ENCODE measurements at places on chromosomes 2 and 18. TPM values are rescaled to one million over a fixed set of nuclear protein-coding genes. Genes with fewer than 3 reads are reported as not detected.

The IL1B gene
- 2.5 TPM for total RNA-seq

The MAP3K20 gene
- total RNA-seq = 54.6 TPM

The NCOA1 gene
- 10.2 TPM for total RNA-seq

The SLC14A1 gene
- total RNA-seq = not detected

The GAREM2 gene
- total RNA-seq = 5.7 TPM

The ATP8B1 gene
- total RNA-seq = 0.25 TPM

The DSC2 gene
- total RNA-seq = 13.3 TPM

The RUFY4 gene
- total RNA-seq = not detected

The GTF2A1L gene
- total RNA-seq = not detected

The NEU2 gene
- not detected for total RNA-seq

The SCYGR4 gene
- 0.14 TPM for total RNA-seq

The EVA1A gene
- not detected for total RNA-seq

The C2orf78 gene
- total RNA-seq = not detected

The FTCDNL1 gene
- 2.1 TPM for total RNA-seq

The MTCL1 gene
- total RNA-seq = 27.0 TPM

The FZD7 gene
- 16.8 TPM for total RNA-seq

The ANKRD62 gene
- not detected for total RNA-seq

The RFTN2 gene
- total RNA-seq = 0.87 TPM

The WDCP gene
- total RNA-seq = 9.2 TPM

The CCDC68 gene
- total RNA-seq = 64.8 TPM

The GPR35 gene
- total RNA-seq = 0.38 TPM

The LYG2 gene
- total RNA-seq = not detected

The RAPGEF4 gene
- total RNA-seq = 10.8 TPM

The MYO5B gene
- 26.2 TPM for total RNA-seq

The SOWAHC gene
- 72.3 TPM for total RNA-seq

The RNF144A gene
- total RNA-seq = 7.3 TPM

The LTBP1 gene
- total RNA-seq = 1.6 TPM

The SP100 gene
- 50.5 TPM for total RNA-seq
